Putamen (tissue), 1 donor: ENCODE measurements at places on chromosomes 7 and 10.

DNA sequence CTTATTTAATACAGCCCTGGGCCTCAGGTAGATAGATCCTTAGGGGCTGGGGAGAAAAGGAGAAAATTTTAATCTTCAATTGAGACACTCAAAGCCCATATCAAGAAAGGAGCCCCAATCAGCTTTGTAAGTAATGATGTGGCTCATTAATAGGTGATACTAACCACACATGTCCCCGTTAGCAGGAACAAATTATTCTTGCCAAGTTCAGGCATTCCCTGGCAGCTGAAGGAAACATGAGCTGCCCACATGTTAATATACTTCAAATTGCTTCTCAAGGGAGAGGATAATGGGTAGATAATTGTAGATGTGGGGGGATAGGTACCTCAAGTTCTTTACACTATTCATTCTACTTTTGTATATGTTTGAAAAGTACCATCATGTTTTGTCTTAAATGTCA is 14.5 kb downstream of the IFIT5 start:
- no peak for DNase-seq

DNA sequence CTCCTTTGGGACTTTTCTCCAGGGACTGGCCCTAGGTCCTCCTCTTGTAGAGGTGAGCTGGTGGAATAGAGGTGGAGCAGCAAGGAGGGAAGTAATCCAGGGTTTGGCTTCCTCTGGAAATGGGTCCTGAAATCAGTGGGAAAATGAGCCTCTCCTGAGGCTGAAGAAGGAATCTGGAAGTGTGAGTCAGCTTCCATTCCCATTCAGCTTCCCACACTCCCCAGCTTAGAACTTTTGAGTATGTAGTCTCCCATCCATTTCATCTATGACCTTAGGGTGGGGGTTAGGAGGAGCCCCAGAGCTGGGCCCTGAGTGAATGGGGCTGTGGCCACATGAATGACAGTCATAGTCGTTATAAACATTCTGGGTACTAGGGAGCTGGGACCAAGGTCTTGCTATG is 17.7 kb downstream of the LDB1 start:
- DNase-seq: no peak

DNA sequence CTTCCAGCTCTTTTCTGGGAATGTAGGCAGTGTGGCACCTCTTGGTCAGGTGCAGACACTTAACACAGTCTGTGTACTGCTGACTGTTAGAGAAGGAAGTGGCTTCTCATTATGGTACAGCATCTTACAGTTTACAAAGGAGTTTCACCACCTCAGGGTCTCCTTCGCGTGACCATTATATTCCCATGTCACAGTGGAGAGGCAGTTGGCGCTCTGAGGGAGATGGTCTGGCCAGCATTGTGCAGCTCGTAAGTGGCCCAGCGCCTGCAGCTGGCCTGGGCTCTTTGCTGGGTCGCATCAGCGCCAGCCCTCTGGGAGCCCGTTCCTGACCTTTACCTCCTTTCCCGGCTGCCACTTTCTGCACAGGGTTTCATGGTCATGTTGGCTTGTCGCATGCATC is 15.4 kb downstream of the TSPAN15 start:
- DNase-seq: no peak

DNA sequence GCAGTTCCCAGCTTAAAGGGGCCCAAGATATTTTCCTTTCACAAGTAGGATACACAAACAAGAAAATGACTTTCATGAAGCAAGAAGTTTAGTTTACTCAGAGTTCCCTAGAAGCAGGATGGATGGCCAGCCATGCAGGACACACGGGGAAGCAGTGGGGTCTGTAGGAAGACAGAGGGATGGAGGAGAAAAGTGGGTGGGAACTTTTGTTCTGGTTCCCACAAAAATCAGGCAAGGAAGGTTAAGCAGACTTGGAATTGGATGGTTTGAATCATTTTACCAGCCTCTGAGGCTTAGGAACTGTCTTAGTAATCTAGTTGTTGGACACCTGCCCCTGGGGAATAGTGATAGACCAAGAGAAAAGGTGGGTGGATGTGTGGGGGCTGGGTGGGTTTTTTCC is 263.3 kb upstream of the VSTM2A start:
- DNase-seq: no peak

- no peak for DNase-seq
Measured at GRCh38 chr10:132368881-132369635, 27.9 kb upstream of the PWWP2B start.

DNA sequence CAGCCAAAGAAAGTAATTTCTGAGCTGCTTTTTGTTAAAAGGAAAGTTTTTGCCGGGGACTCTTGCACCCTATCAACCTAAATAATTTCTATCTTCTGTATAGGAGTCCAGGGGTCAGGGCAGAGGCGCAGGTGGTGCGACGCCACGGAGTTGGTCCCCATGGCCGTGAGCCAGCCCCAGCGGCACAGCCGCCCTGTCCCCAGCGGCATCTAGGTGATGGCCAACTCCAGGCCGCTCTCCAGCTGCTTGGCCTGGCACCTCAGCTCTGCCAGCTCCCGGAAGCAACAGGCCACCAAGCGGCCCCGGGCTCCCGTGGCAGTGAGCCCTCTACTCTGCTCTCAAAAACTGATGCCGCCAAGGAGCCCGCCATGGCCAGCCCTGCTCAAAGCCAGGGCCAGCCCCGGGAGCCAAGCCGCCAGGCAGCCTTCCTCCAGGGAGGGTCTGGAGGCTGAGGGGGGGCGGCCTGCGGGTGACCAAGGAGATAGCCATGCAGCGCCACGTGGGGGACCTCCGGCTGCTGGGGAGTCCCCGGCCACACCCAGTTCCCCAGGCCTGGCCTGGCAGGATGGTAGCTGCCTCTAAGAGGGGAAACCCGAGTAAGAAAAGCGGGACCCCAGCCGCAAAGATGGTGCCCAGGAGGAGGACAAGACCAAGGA is 22.8 kb upstream of the LANCL2 start:
- DNase-seq: no peak

GRCh38 chr10:92305133-92306072 is 14.4 kb downstream of the MARCHF5 start:
- DNase-seq: no peak

GRCh38 chr7:98211221-98211675 is at the start of gene BHLHA15:
Gene BHLHA15 (plus strand): TSS chr7:98211439. CDS start chr7:98212310, 871 bp downstream.
- no peak for DNase-seq

- DNase-seq: no peak
Measured at GRCh38 chr7:47453093-47454061, 128.5 kb downstream of the TNS3 start.

DNA sequence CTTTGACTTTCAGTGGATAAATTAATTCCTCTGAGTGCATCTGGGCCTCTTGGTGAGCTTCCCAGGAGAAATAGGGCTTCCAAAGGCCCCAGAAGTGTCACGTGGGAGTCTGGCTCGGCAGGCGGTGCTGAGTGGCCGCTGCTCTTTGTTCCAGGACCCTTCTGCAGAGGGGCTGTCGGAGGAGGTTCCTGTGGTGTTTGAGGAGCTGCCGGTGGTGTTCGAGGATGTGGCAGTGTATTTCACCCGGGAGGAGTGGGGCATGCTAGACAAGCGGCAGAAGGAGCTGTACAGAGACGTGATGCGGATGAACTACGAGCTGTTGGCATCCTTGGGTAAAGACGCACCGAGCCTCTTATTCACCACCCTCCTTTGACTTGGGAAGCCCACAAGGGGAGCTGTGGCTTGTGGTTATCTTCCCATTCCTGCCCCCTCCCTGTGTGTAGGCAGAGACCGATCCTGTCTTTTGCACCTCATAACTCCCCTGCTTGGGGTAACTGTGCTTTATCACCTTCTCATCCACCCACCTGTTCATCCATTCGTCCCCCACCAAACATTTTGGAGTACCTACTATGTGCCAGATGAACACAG is 11.9 kb downstream of the ZNF862 start:
- no peak for DNase-seq

DNA sequence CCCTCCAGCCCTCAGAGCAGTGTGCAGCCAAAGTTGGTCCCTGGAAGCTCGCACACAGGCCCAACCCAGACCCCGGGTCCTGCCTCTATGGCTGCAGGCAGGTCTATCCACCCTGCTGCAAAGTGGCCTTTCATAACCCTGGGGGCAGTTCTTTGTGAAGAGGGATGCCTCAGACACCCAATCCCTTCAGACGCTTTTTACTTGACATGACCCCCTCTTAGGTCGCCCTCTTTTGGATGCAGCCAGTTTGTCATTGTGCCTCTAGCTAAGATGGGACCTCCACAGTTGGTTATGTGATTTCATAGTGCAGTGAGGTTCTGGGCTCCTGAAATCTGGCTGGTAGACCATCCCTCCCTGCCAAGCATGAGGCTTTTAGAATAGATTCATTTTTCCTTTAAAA is 27.3 kb downstream of the SMKR1 start:
- no peak for DNase-seq
